ENCODE measurements at places on chromosomes 3 and 15. TPM values are rescaled to one million over a fixed set of nuclear protein-coding genes. Genes with fewer than 3 reads are reported as not detected.

- peak; percentile 93 for DNase-seq
Observed at GRCh38 chr3:149547954-149548668, 73.6 kb downstream of the TM4SF4 start.

DNA sequence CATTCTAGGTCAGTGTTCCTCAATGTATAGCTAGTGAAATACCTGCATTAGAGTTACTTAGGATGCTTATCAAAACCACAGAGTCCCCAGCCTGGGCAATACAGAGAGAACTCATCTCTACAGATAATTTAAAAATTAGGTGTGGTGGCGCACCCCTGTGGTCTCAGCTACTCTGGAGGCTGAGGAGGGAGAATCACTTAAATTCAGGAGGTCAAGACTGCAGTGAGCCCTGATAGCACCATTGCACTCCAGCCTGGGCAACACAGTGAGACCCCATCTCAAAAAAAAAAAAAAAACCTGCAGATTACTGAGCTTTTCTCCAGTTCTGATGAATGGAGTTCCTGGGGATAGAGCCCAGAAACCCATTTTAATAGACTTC is 10.1 kb upstream of the MINDY2 start:
- no peak for DNase-seq

GRCh38 chr15:89656116-89656815 is 999 bp upstream of the KIF7 start:
- no peak for DNase-seq

GRCh38 chr3:97957617-97958311 is 14.5 kb downstream of the RIOX2 start:
- no peak for DNase-seq

DNA sequence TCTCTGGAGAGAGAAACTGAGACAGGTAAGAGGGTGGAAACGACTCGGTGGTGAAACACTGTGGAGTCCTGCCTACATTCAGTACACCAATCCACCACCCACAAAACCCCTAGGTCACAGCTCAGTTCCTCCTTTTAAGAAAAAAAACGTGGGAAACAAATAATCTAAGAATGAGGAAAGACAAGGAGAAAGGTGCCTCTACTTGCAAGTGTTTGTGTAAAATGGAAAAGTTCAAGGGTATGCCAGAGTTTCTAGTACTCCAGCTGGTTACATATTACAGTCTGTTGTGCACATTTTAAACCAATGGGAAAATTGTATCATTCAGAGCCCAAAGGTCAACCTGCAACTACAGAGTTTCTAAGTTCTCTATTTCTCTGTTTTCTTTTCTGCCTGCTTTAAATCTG is 32.2 kb downstream of the HGD start:
- no peak for DNase-seq

- no peak for DNase-seq
Observed at GRCh38 chr15:68517285-68517761, 61.5 kb upstream of the CORO2B start.

DNA sequence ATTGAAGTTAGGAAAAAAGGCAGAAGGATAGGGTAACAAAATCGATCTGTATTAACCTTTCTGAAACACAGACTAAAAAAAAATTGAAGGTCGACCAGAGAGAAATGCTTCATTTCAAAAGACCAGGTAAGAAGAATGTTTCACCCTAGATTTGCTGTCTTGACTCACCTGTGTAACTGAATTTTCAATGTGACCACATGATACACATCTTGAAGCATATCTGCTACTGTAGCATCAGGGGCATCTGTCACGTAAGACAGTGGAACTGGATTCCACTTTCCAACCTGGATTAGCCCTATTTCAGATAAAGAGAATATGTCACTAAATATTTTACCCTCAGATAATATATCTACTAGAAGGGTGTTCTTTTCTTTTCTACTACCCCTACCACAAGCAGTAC is 9.3 kb downstream of the SATB1 start:
- DNase-seq, result no peak

DNA sequence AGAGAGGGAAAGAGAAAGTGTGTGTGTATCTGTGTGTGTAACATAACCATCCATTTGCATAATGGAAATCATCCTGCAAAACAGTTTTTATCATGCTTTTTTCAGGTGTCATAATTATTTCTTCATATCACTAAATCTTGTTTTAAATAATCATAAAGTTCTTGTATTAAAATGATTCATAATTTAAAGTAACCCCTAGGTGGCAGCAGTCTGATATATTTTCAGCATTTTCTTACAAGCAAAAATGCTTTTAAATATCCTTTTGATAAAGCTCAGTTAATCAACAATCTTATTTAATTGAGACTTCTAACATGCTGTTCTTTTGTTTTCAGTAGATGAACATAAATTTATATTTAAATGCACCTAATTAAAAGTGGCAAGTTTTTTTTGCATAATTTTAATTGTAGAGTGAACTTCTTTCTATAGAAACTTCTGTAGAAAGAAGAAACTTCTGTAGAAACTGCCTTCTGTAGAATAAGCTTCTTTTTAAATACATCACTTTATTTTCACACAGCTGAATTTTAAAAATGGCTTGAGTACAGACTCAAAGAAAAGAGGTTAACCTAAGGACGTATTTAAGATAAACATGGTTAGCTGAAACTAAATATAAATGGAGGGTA is 72.5 kb downstream of the OPA1 start:
- no peak for DNase-seq

- DNase-seq, result no peak
Observed at GRCh38 chr3:114144909-114145688, 33.8 kb downstream of the DRD3 start.

DNA sequence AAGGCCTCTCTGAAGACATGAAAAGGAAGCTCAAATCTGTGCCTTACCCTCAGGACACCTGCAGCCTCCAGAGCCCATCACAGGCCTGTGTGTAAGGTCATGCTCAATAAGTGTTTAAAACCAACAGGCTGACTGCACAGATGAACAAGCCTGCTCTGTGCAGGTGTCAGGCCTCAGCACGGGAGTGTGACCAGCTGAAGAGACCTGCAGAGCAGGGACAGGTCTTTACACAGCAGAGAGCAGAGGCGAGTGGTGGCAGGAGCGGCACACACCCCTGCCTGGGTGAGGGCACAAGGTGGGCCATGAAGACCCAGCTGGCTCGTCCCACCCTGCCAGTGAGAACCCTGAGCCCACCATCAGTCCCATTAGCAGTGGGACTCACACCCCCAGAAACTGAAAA is 56.9 kb downstream of the ROPN1B start:
- DNase-seq, result peak; percentile 83

DNA sequence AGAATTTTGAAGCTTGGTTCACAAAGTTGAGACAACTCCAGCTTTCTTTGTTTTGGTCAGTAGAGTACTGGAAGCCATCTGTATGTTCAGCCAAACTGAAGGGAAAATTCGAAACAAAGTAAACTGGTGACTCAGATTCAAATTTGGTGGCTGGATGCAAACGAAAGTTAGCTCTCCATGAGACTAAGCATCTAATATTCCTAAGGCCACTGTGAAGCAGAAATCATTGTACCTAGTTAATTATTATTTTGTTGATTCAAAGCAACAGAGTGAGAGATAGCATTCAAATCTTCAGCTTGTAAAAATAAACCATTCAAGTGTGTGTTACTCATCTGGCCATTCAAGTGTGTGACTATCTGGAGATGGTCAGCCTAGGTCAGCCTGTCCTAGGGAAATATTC is 42.1 kb downstream of the NR2F2 start:
- no peak for DNase-seq

- no peak for DNase-seq
Observed at GRCh38 chr15:23854912-23855659, 168.0 kb upstream of the NDN start.

DNA sequence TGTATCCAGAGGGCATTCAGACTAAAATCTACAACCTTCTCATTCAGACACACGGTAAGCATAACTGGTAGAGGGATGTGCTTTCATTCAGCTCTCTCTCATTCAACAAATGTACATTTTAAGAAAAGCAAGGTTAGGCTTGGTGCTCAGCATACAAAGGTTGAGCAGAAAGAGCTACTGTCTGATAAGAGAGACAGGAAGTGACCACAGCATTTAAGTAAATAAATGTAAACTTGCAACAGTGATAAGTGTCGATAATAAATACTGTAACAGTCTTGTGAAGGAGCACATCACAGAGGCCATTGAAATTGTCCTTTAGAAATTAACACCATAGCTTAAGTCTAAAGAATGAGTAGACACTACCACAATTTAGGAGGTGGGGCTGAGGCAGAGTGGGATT is 3.4 kb downstream of the CD96 start:
- no peak for DNase-seq

DNA sequence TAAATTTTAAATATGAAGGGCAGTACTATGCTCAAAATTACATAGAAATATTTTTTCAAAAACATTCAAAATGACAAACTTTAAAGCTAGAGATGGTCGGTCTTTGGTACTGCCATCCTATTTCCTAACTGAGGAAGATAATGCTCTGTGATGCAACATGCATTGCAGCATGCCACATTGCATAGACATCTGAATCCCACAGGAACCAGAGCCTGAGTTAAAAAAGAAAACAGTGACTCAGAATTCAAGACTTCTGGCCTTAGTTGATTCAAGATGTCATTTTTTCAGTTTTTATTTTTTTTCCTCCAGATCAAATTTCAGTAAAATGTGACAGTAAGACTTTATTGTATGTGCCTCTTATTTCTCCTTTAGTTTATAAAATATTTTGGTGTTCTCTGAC is 33.1 kb downstream of the TP63 start:
- no peak for DNase-seq

DNA sequence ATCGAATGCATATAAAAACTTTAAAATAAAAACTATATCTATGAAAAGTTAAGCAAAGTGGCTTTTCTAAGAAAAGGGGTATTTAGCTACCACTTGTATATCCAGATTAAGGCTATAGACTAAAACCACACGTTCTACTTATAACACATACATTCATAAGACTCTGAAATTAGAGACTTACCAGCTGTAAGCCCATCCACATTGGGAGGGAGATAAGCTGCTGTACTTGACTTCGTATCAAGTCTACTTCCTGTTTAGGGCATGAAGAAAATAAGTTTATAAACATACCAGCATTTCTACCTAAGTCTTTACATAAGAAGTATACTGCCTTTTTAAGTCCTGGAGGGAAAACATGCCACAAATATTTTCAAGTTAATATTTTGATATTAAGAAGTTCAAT is 27.7 kb downstream of the AQR start:
- no peak for DNase-seq

DNA sequence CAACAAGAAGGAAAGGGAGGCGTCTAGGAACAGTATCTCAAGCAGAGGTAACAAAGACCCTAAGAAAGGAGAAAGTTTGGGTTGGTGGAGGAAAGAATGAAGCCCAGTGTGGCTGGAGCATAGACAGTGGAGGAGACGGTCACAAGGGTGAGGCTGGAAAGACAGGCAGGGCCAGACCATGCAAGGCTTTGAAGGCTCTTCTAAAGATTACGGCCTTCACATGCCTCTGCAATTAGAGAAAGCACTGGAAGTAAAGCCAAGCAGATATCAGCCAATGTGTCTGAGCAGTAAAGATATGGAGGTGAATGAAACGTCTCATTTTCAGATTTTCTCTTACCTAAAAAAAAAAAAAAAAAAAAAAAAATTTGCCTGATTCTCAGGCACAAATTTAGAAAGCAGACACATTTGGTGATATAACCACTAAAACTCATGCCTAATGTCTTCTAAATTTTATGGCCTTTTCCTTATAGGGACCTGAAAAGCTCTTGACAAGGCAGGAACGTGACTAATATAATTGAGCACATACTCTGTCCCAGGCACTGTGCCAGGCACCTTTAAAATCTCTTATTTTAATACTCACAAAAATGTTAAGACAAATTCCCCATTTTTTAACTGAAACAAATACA is 184.1 kb downstream of the MECOM start:
- no peak for DNase-seq

DNA sequence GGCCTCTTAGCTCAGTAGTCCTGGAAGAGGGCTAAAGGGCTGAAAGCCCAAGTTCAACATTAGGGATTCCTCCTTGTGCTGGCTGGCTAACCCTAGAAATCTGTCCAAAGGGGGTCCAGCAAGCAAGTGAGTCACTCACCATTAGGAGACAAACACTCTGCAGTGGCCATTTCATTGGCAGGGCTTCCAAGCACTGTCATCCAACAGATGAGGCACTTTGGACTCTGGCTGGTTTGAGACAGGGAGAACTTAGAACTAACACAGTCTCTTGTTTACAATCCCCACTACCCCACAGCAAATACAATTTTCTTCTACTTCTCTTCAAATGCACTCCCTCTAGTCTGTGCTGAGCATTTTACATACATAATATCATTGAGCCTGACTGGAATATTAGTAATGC is 10.1 kb upstream of the WNT5A start:
- no peak for DNase-seq

The CD80 gene
- 0.26 TPM for total RNA-seq

The WWTR1 gene
- 346 TPM for total RNA-seq

The ALDH1L1 gene
- 31.5 TPM for total RNA-seq

The SEMA4B gene
- total RNA-seq, result 45.9 TPM

The GOLGA8T gene
- total RNA-seq, result not detected

The STRIT1 gene
- total RNA-seq, result not detected

The GNAT1 gene
- not detected for total RNA-seq

The HESX1 gene
- total RNA-seq, result 0.83 TPM

The RMDN3 gene
- total RNA-seq, result 34.9 TPM

The C15orf39 gene
- 17.7 TPM for total RNA-seq

The ZNF620 gene
- 2.5 TPM for total RNA-seq

All from esophagus muscularis mucosa (tissue), 4 donors.